ENCODE measurements at places on chromosomes 6 and 20.

GRCh38 chr6:153424719-153425400 lies 293.8 kb upstream of the RGS17 start:
- DNase-seq, result no peak

DNA sequence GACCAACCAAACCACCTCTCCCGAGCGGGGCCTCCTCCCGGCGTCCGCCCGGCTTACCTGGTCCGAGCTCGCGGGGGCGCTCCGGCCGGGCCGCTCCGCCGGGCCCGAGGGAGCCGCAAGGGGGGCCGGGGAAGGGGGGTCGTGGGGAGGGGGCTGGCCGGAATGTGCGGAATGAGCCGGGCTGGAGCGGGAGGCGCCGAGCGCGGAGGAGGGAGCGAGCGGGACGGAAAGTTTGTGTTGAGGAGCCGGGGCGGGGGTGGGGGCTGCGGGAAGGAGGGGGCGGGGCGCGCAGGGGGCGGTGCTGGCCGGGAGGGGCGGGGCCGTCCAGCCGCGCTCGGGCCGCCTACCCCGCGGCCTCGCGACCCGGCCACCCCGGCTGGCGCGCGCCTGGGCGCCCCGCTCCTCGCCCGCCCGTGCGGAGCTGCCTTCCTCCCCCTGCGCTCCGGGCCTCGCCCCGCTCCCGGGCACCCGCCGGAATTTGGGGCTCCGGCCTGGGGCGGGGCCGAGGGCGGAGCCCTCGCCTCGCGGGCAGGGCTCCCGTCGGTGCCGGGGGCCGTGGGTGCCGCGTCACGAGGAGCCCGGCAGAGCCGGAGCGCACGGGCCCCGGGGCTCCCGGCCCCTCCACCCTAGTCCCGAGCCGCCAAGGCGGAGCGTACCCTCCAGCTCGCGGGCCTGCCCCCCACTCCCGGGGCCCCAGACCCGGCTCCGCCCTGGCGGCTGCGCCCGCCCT lies at the start of gene TEAD3:
Gene TEAD3, minus strand, starts transcription at position 239 of the 730 bp plus-strand sequence.
- DNase-seq, result no peak

DNA sequence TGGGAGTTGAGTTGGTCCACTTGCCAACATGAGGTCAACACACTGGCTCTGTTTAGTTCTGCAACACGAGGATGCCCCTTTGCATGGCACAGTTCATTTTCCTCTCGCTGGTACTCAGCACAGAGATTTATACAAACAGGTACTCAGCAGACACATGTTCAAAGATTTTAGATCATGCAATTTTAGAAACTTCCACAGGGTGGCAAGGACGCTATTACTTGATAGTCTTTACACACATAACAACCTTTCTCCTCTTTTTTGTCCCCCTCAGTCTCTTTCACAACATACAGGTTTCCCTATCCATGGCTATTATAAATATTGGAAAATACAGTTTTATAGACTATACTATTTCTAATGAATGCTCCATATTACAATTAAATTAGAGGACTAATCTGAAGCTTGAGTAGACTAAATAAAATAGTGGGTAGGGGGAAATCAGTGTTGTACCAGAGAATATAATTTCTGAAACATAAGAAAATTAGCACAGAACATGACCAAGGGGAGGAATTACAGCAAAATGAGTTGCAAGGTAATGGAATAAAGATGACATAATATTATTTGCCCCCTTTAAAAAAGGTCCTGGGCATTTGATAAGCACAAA lies 331.8 kb upstream of the BTBD3 start:
- DNase-seq, result no peak

- no peak for DNase-seq
Observed at GRCh38 chr6:74879976-74880375, 325.9 kb downstream of the COL12A1 start.

DNA sequence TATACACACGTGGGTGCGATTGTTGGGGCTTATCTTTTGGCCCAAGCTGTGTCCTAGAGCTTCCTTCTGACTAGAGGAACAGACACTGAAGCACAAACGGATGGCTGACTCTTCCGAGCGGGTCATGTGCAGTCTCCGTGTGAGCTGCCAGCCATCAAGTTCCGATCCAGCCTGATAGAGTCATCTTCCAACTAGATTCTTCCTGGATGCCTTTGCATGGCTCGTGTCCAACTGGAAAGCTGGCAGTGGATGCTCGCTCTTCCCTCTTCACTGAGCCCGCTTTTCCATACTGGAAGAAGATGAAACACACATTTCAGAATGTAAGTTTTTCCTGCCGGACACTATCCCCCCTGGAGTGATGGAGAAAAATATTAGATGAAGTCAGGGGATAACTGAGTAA lies 148.1 kb downstream of the SCML4 start:
- DNase-seq, result no peak

DNA sequence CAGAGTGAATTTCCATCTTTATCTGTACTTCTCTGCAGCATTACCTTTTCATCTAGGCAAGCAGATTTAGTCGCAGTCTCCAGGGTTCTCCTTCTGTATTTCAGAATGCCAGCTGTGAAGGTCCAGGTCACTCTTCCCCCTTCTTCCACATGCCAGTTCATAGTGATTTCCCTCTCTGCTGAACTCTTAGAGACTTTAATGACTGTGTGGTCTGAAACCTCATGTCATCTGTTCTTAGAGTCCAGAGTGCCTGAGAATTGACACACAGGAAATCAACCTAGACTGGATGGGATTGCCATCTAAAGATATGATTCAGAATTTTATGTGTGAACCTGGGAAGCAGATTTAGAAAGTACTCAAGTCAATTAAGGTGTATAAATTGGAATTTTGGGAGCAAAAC lies 248.1 kb downstream of the TPBG start:
- no peak for DNase-seq

- no peak for DNase-seq
Observed at GRCh38 chr6:2693231-2693630, 57.5 kb downstream of the MYLK4 start.

DNA sequence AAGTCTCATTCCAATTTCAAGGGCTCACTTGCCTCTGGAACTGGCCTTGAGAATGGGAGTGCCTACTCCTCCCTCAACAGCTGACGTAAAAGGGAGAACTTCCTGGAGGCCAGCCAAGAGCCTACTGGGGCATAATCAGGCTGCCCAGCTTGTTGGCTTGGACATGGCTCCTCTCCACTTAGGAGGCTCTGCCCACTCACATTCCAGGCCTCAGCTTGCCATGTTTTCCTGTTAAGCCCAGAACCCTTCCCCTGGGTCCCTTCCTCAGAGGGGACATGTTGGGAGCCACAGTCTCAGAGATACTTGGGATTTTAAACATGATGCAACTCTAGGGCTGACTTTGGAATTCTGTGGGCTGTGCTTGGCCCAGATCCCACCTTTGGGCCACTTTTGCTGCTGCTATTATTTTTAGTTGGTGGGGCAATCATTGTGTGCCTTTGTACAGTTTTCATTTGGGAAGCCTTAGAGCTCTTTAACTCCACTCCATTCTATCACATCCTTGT lies 31.5 kb upstream of the ADTRP start:
- DNase-seq, result peak; percentile 60

DNA sequence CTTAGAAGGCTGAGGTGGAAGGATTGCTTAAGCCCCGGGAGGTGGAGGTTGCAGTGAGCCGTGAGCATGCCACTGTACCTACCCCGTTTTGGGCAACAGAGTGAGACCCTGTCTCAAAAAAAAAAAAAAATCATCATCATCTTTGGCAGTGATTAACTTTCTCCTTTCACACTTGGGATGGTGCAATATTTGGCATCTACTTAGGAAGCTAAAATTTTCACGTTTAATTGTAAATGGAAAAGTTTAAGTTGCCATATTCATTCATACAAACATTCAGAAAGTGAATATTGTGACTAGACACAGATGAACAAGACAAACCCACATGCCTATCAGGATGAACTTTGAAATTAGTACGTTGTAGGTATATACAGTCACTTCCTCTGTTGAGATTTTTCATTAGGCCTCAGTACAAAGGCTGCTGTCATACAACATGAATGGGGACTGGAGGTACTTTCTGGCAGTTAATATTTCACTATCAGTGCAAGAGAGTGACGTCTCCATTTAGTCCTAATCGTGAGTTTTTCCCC lies 10.3 kb downstream of the TOP1 start:
- DNase-seq, result no peak

GRCh38 chr6:89745716-89746115 lies 73.9 kb downstream of the MDN1 start:
- DNase-seq, result no peak

DNA sequence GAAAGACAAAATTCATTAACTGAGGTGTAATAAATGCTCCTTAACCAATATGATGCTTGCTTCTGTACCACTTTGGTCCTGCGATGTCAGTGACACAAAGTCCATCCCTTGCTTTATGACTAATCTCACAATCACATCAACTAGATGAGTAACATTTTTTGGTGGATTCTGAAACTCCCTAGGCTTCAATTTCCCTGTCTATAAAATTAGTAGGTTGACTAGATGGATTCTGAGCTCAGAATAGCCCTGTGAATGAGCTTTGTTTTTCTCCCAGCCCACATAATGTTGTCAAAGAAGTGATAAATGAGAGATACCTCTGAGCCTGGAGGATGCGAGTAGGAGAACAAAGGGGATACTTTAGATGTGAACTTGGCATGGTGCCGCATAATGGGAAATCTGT lies 9.1 kb downstream of the TXLNB start:
- DNase-seq, result no peak

GRCh38 chr6:110358553-110359160 lies 508 bp upstream of the METTL24 start:
- DNase-seq, result no peak

DNA sequence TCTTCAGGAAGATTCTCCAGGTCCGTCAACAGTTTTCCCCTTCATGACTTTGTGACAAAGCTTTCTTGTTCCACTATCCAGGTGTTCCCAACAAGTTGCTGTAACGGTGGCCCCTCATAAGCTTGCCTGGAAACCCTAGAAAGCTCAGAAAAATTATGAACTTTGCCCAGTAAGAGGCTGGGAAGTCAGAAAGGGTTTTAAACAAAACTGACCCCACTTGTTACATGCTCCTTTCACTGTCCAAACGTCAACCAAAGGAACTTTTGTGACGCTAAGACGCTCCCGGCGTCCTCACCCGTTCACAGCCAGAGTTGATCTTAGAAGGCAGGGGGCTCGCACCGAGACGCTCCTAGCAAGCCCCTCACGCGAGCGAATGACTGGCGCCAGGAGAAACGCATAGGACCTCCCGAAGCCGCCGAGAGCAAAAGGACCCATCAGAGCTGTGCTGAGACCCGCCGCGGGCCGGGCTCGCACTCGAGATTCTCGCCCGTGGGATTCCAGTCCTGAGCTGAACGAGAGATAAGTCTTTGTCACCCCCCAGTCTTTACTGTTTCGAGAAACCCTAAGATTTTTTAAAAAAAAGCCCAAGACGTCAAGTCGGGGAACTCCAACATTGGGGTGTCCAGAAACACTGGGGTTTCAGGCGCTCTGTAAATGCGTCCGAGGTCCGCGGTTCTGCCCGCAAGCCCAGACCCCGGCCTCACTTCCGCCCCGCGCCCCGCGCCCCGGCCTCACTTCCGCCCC lies 544 bp upstream of the ACAT2 start:
- DNase-seq, result peak; percentile 10

DNA sequence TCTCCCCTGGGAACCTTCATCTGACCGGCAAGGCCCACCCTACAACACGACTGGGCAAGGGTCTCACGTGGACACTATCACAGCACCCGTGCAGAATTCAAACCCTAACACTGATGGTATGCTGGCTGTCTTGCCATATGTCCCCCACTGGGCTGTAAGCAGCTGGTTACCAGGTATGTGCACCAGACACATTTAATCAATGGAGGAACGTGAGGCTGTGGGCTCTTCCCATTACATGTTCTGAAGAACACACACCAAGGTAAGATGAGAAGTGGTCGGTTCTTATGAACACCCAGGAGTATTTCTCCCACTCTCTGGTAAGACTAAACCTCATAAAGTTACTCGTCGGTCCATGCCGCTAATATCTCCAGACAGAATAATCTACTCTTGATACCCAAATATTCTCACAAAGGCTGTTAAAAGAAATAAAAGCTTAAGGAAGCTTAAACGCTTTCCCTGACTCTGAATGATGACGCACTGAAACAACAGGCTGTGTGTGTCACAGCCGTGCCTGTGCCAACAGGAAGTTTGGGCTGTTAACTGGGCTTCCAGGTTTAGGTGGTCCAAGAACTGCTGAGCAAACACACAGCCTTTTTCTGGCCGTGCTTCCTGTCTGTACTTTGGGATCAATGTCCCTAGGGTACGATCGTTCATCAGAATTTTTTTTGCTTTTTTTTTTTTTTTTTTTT lies 75.3 kb downstream of the SLC23A2 start:
- DNase-seq, result no peak

DNA sequence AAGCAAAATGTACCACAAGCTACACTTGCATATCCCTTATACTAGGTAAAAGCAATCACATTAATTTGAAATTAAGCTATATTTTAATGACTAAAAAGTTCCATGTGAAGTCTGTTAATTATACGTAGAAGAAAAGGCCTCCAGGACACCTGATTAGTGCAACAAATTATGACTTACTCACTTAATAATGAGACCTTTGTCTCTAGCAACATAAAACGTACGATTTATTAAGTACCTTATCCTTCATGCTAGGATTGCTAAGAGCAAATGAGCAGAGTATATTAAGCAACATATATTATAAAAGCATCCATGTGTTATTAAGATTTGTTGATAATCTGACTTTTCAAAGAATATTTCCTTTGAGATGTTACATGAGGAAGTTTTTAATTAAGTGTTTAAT lies 2.5 kb downstream of the BMP5 start:
- no peak for DNase-seq

DNA sequence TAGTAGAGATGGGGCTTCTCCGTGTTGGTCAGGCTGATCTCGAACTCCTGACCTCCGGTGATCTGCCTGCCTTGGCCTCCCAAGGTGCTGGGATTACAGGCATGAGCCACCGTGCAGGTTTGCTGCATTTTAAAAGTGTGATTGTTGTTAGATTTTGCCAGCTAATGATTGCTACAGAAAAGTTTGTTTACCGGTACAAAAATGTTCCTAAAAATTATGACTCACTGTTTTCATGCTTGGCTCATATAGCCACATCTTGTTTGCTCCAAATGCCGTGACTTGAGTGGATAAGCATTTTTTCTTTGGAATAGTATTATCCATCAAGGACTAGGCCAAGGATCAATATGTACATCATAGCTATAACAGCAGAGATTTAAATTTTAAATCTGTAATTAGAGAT lies 24.3 kb downstream of the LRRN4 start:
- DNase-seq, result no peak

GRCh38 chr20:49985617-49986016 lies 2.8 kb downstream of the SNAI1 start:
- no peak for DNase-seq

DNA sequence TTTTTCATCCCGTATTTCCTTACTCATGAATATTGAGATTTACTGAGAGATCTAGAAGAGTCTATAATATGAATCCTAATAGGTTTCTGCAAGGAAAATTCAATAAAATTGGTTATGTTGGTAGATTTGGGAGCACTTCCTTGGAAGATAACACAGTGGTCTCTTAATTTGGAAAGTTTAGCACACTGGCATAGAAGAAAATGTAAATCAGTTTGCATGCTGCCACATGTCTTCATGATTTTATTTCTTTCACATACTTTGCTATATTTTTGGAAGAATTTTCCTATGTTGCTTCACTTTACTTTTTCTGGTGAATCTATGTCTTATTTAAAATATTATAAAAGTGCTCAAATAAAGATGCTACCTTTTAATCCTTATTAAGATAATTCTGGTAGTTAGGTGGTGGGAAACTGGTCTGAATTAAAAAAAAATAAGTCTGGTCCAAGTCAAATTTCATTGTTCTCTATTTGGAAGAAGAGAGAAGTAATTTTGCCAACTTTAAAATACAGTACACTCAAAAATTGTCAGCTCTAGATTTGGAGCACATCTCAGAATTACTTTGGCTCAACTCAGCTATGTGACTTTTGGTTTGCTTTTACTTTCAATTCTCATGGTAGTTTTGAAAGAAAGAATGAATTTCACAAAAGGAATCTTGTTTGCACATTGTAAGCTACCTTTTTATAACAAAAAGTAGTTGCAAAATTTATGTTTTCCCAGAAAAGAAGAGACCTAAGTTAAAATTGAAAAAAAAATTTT lies 197.3 kb downstream of the CENPW start:
- DNase-seq, result no peak

All from globus pallidus (tissue), 1 donor.